ENCODE measurements at places on chromosomes 1 and 21. TPM values are rescaled to one million over a fixed set of nuclear protein-coding genes. Genes with fewer than 3 reads are reported as not detected.

GRCh38 chr21:37267269-37268185, at the start of gene VPS26C:
TSS of gene VPS26C (minus strand) at chr21:37267334. CDS start at chr21:37267294, 40 bp downstream.
- H3K4me3 ChIP-seq = peak within 1 kb of the TSS; percentile 87
- H3K27ac ChIP-seq = peak within 1 kb of the TSS; percentile 88
- no peaks in the 10 kb centered on the region for H3K36me3 ChIP-seq
- DNase-seq = peak; percentile 100
- H3K4me1 ChIP-seq = peaks cover 29% of the 10 kb centered on the region

GRCh38 chr1:207345644-207346477, 24.4 kb downstream of the CD55 start:
- H3K4me1 ChIP-seq = peaks cover 56% of the 10 kb centered on the region
- peak overlapping the region; percentile 31 for H3K4me3 ChIP-seq
- H3K27me3 ChIP-seq = no peaks in the 10 kb centered on the region
- peak overlapping the region; percentile 17 for H3K27ac ChIP-seq

DNA sequence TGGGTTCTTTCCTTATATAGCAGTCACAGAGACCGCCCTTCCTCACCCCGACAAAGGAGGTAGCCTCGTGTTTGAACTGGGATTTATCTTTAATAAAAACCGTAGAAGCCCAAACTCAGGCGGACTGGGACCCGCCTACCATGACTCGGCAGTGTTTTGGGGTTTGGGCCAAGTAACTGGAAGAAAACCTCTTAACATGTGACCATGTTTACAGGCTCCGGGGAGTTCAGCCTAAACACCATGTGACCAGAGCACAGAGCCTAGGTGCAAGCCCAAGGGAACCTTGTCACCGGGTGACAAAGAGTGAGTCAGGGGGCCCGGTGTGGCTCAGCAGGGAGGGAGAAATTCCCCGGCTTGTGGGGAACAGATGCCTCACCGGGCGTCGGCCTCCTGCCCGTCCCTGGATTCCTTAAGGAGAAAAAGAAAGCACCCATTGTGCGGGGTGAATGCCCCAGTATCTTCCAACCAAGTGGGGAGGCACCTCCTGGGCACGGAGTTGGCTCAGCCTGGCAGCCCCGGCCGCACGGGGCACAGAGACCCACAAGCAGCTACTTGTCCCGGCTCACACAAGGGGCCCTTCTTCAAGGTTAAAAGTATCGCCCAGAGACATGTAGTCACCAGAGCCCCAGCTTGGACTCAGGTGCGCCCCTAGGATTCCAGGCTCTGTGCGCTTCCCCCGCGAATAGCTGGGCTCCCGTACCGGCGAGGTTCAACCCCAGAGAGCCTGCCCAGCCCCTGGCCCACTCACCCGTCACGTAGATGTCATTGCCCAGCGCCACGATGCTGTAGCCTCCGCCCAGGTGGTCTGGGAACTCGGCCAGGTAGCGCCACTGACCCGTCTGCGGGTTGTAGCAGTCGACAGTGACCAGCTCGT, 1.4 kb downstream of the KLHL21 start:
- H3K27ac ChIP-seq = peak overlapping the region; percentile 83
- H3K36me3 ChIP-seq = no peaks in the 10 kb centered on the region
- peak overlapping the region; percentile 94 for H3K4me3 ChIP-seq
- DNase-seq = peak; percentile 82

DNA sequence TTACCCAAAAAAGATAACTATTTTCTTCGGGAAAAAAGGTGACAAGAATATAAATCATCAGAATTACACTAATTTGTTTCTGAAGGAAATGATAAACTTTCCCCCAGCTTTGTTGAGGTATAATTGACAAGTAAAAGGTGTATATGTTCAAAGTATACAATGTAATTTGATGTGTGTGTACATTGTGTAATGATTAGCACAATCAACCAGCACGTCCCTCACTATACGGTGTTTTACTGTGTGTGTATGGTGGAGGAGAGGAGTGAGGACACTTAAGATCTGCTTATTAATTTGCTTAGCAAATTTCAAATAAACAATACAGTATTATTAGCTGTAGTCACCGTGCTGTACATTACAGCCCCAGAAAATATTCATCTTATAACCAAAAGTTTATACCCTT, 77.7 kb downstream of the CAMTA1 start:
- no peak overlapping the region for H3K27ac ChIP-seq
- H3K4me1 ChIP-seq = peaks cover 21% of the 10 kb centered on the region
- H3K36me3 ChIP-seq = peaks cover 5% of the 10 kb centered on the region
- H3K4me3 ChIP-seq = no peak overlapping the region
- no peaks in the 10 kb centered on the region for H3K27me3 ChIP-seq
- no peak for DNase-seq

- H3K36me3 ChIP-seq = no peaks in the 10 kb centered on the region
- no peak overlapping the region for H3K27ac ChIP-seq
- peaks cover 7% of the 10 kb centered on the region for H3K4me1 ChIP-seq
Measured at GRCh38 chr1:202589190-202589930, 120.9 kb downstream of the SYT2 start.

DNA sequence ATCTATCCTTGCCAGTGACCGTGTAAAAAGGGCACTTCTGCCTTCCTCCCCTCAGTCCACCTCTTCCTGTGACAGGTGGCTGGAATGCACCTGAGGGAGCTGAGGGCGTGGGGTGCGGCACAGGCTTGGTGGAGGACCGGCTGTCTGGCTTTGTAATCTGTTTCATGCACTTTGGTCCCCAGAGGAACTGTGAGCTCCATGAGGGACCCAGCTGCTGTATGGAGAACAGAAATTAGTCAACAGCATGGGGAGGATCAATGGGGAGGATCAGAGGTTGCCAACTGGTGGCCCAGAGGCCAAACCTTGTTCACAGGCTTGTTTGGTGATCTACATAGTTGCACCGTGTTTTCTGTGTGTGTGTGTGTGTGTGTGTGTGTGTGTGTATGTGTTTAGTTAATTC, 19.0 kb upstream of the LUZP1 start:
- no peak overlapping the region for H3K4me3 ChIP-seq
- peaks cover 9% of the 10 kb centered on the region for H3K4me1 ChIP-seq
- no peaks in the 10 kb centered on the region for H3K36me3 ChIP-seq

- peaks cover 43% of the 10 kb centered on the region for H3K27me3 ChIP-seq
- no peak overlapping the region for H3K4me3 ChIP-seq
- no peaks in the 10 kb centered on the region for H3K4me1 ChIP-seq
- no peak overlapping the region for H3K27ac ChIP-seq
- H3K36me3 ChIP-seq = no peaks in the 10 kb centered on the region
Measured at GRCh38 chr1:111846842-111847241, 91.1 kb downstream of the DDX20 start.

- H3K4me3 ChIP-seq = no peak overlapping the region
- no peak for DNase-seq
- H3K27me3 ChIP-seq = no peaks in the 10 kb centered on the region
- H3K27ac ChIP-seq = no peak overlapping the region
- H3K4me1 ChIP-seq = peaks cover 31% of the 10 kb centered on the region
Measured at GRCh38 chr21:28675331-28676041, 317.2 kb downstream of the LTN1 start.

DNA sequence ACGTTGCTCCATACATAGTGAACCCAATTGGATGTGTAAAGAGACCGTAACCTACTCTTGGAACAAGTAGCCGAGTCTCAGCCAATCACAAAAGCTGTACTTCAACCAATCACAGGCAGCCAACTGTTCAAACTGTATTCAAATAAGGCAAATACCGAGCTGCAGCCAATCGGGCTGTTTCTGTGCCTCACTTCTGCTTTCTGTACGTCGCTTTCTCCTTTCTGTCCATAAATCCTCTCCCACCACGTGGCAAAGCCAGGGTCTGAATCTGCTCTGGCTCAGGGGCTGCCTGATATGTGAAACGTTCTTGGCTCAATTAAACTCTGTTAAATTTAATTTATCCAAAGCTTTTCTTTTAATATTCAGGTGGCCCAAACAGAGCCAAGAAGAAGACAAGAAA, 210.3 kb downstream of the URB2 start:
- H3K4me1 ChIP-seq = no peaks in the 10 kb centered on the region
- H3K27me3 ChIP-seq = peaks cover 34% of the 10 kb centered on the region
- no peak for DNase-seq

- no peaks in the 10 kb centered on the region for H3K4me1 ChIP-seq
- no peak for DNase-seq
- H3K36me3 ChIP-seq = no peaks in the 10 kb centered on the region
- H3K4me3 ChIP-seq = no peak overlapping the region
Measured at GRCh38 chr1:96498744-96499340, 222.7 kb upstream of the PTBP2 start.

GRCh38 chr21:42350318-42350910, 380 bp downstream of the TFF2 start:
- H3K36me3 ChIP-seq = peaks cover 8% of the 10 kb centered on the region
- no peak for DNase-seq
- no peaks in the 10 kb centered on the region for H3K4me1 ChIP-seq
- H3K4me3 ChIP-seq = no peak overlapping the region
- no peak overlapping the region for H3K27ac ChIP-seq

DNA sequence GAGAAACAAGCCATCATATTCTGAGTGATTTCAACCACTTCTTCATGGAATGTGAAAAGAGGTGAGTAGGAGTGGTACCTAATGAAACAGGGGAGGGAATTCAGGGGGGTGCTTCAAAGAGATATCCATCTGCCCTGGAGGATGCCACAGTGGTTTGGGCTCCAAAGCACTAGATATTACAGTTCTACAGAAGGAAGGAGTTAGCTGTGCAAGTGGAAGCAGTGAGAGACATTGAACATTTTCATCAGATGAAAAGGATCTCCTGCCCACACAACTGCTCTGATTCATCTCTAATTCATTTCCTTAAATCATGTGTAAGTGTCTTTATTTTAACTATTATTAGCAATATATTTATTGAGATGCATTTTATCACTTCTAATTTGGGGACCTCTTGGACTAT, 2.8 kb upstream of the RGS5 start:
- DNase-seq = no peak
- no peaks in the 10 kb centered on the region for H3K4me1 ChIP-seq
- no peak overlapping the region for H3K27ac ChIP-seq
- H3K36me3 ChIP-seq = no peaks in the 10 kb centered on the region
- peaks cover 3% of the 10 kb centered on the region for H3K27me3 ChIP-seq
- no peak overlapping the region for H3K4me3 ChIP-seq

The OR2M3 gene
- not detected for total RNA-seq

The SSR2 gene
- total RNA-seq = 240 TPM

The CNKSR1 gene
- total RNA-seq = 2.5 TPM

The IFI16 gene
- 228 TPM for total RNA-seq

The RPE65 gene
- total RNA-seq = not detected

Measured in natural killer cell treated with Interleukin-12 subunit alpha and Interleukin-12 subunit beta and Interleukin-15 and Interleukin-18, amount 100 ng/mL, for 72 hours (primary cell).